ENCODE measurements at places on chromosomes 2 and 18.

DNA sequence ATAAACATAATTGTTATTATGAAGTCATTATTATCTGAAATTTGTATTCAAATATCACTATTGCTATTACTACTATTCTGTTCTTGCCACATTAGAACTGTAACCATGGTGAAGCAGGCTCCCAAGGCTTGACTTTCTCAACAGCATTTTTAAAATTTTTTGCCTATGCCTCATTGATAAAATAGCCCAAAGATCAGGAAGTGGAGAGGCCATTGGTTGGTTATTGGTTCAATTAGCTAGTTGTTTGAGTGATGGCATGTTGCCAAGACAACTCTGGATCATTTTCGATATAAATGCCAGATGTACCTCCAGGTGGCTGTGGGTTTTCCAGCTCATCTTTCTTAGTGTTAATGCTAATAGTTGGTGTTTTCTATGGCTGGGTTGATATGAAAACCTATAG lies 513.5 kb downstream of the TRIB2 start:
- no peak for DNase-seq

GRCh38 chr2:127044977-127045661 lies 61.8 kb downstream of the BIN1 start:
- no peak for DNase-seq

- no peak for DNase-seq
Measured at GRCh38 chr2:52414561-52415295, 1352.9 kb upstream of the CHAC2 start.

GRCh38 chr2:99445065-99445464 lies 44.8 kb downstream of the REV1 start:
- no peak for DNase-seq

DNA sequence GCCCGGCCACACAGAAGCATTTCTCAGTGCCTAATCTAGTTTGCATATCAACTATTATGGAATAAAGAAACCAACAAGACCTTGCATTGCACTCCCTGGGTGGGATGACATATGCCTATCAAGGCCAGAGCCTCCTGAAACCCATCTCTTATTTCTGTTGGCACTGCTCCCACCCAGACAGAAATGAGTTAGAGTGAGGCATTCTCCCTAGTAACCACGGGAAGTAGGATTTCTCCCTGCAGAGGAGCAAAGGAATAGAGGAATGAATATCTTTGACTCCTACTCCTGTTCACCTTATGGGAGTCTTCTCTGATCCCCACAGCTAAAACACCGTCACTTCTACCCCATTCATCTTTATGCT lies 24.2 kb upstream of the SCYGR1 start:
- DNase-seq = no peak

Measured in nucleus accumbens (tissue), 56 donors.